T-helper 2 cell treated with Interferon-gamma antibody and Interleukin-4, amounts not matched to agents 5 μg/mL and 100 μg/mL, for 36 hours (primary cell): ENCODE measurements at places on chromosomes 12 and 14.
A peak's percentile ranks its signal among the peaks of the same experiment; 100 is the strongest.

- no peak overlapping the region for H3K27ac ChIP-seq
- peaks cover 21% of the 10 kb centered on the region for H3K27me3 ChIP-seq
- peaks cover 12% of the 10 kb centered on the region for H3K4me1 ChIP-seq
- H3K36me3 ChIP-seq, result peaks cover 48% of the 10 kb centered on the region
- DNase-seq, result no peak
Observed at GRCh38 chr12:6819106-6820030, 2.3 kb upstream of the GPR162 start.

GRCh38 chr12:130965668-130966067 is 12.0 kb downstream of the ADGRD1 start:
- H3K27ac ChIP-seq, result no peak overlapping the region
- no peaks in the 10 kb centered on the region for H3K4me1 ChIP-seq
- no peak for DNase-seq
- H3K4me3 ChIP-seq, result no peak overlapping the region
- H3K36me3 ChIP-seq, result no peaks in the 10 kb centered on the region

- no peak overlapping the region for H3K4me3 ChIP-seq
Observed at GRCh38 chr12:106498056-106498455, 84.7 kb upstream of the RFX4 start.

DNA sequence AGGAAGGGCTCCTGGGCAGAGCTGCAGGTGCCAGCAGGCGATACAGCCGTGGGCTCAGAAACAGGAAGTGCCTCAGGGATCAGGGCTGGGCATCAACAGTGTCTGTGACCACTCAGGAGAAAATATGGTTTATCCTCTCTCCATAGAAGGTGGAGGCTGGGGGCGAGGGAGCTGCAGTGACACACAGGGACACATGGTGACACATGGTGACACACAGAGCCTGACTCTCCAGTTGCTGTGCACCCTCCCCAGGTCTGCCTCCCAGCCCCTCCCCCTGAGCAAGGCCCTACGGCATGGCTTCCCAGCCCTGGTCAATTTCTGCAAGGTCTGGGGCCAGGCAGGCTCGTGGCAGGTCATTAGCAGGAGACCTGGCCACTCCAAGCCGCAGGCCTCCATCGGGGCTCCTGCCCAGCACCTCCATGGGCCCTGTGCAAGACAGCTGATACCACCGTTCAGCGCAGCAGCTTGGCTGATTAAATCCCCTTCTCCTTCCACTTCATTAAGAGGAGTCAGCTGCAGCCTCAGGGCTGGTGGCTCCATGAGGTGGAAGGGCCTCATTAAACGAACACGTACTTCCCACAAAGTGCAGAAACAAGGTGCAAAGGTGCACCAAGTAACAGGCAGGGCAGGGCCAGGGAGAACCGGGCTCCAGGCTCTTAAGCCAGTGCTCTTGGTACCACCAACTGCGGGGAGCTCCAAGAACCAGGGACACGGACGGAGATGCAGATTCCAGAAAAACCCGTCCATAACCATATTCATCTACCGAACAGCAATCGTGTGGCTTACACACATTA is 60.7 kb downstream of the CCNK start:
- H3K27me3 ChIP-seq, result no peaks in the 10 kb centered on the region
- no peak overlapping the region for H3K27ac ChIP-seq
- H3K36me3 ChIP-seq, result no peaks in the 10 kb centered on the region
- H3K4me1 ChIP-seq, result no peaks in the 10 kb centered on the region
- H3K4me3 ChIP-seq, result no peak overlapping the region

DNA sequence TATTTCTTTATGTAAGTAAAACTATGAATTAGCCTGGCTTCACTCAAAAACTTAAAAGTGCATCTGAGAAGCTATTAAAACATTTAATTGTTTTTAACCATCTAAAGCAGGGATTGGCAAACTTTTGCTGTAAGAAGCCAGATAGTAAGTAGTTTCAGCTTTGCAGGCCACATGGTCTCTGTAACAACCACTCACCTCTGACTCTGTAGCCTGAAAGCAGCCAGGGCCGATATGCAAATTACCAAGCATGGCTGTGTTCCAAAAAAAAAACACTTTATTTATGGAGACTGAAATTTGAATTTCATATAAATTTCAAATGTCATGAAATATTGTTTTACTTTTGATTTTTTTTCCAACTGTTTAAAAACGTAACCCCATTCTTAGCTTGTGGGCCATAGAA is 95.3 kb downstream of the CIT start:
- no peak overlapping the region for H3K27ac ChIP-seq
- H3K4me3 ChIP-seq, result no peak overlapping the region
- H3K4me1 ChIP-seq, result peaks cover 8% of the 10 kb centered on the region
- peaks cover 53% of the 10 kb centered on the region for H3K36me3 ChIP-seq
- DNase-seq, result no peak

GRCh38 chr12:3554371-3555115 is 63.5 kb downstream of the PRMT8 start:
- no peaks in the 10 kb centered on the region for H3K36me3 ChIP-seq
- H3K27ac ChIP-seq, result no peak overlapping the region
- DNase-seq, result no peak
- no peak overlapping the region for H3K4me3 ChIP-seq
- peaks cover 15% of the 10 kb centered on the region for H3K27me3 ChIP-seq

GRCh38 chr14:101474563-101475455 is 86.5 kb upstream of the DIO3 start:
- no peaks in the 10 kb centered on the region for H3K27me3 ChIP-seq
- H3K36me3 ChIP-seq, result no peaks in the 10 kb centered on the region
- no peak for DNase-seq

GRCh38 chr14:103848175-103849077 is 1.1 kb upstream of the PPP1R13B start:
- no peaks in the 10 kb centered on the region for H3K36me3 ChIP-seq
- H3K27me3 ChIP-seq, result peaks cover 29% of the 10 kb centered on the region
- H3K4me3 ChIP-seq, result peak overlapping the region; percentile 56
- H3K4me1 ChIP-seq, result peaks cover 11% of the 10 kb centered on the region
- no peak for DNase-seq

DNA sequence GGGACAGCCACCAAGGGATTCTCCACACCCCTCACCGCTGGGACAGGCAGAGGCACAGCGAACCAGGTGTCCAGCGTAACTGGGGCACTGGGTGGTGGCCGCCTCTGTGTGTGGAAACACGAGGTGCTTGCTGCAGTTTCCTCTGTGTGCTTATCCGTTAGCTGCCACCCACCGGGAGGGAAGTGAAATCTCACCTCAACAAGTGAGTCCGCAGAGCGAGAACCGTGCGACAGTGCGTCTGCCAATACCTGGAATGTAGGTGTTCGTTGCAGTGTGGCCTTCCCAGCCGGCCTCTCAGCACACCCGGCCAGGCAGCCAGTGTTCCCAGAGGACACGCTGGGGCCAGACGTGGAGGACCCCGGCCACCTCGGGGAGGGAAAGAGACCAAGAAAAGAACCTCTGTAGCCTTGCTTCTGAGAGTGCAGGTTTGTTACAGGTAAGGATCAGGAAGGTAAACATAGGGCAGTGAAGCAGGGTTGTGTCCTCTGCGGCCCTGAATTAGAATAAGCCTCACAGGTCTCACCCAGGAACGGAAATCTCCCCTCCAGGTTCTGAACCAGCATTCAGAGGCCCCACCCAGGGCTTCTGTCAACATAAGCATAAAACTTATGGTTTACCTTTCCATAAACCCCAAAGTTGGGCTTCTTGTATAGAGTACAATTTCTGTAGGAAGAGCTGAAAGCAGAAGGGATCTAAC is 1.5 kb downstream of the BCL2L14 start:
- no peak for DNase-seq
- peaks cover 13% of the 10 kb centered on the region for H3K4me1 ChIP-seq
- no peaks in the 10 kb centered on the region for H3K36me3 ChIP-seq
- H3K27ac ChIP-seq, result peak overlapping the region; percentile 90
- no peaks in the 10 kb centered on the region for H3K27me3 ChIP-seq

DNA sequence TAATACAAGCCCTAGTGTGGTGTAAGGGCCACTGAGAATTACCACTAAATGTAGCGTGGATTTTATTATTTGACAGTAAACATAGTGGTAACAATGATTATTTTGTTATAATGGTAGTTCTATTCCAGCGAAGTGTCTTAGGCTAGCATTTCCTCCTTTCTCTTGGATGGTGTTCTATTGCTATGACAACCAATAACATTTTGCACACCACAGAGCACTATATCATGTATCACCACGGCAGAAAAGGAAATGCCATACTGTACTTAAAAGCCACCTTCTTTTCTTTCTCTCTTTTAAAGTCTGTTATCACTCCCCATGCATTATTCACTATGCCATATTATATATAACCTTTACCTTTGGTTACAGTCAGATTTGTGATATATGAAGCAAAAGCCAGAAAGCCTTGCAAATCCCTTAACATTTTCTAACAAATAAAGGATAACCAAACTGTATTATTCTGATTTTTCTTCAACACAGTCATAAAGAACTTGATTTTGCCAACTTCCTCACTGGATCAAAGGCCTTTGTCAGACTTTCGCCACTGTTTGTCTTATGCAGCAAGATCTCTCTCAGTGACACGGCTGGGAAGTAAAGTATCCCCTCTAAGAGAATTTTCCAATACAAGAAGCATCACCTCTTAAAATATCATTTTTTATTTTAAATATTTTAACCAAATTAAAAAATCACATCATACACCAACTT is 195.8 kb downstream of the FOXN3 start:
- H3K4me1 ChIP-seq, result peaks cover 23% of the 10 kb centered on the region
- no peak for DNase-seq
- peak overlapping the region; percentile 50 for H3K27ac ChIP-seq
- H3K27me3 ChIP-seq, result no peaks in the 10 kb centered on the region

- H3K27ac ChIP-seq, result peak overlapping the region; percentile 82
- no peaks in the 10 kb centered on the region for H3K27me3 ChIP-seq
- H3K4me3 ChIP-seq, result peak overlapping the region; percentile 79
Observed at GRCh38 chr12:47192051-47192450, 112.3 kb upstream of the AMIGO2 start.

DNA sequence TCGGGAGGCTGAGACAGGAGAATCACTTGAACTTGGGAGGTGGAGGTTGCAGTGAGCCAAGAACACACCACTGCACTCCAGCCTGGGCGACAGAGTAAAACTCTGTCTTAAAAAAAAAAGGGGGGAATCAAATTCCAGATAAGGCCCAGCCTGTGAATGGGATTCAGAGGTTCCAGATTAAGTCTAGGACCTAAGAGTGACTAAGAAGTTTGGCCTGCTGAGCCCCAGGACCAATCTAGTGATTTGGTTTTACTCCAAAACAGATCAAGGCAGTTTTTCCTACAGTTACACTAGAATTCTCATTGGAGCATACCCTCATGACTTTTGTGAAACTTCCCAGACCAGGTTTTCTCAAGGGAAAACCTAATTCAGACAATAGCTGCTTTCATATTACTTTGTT is 22.8 kb downstream of the EXOC5 start:
- H3K27ac ChIP-seq, result no peak overlapping the region
- no peak for DNase-seq
- no peaks in the 10 kb centered on the region for H3K27me3 ChIP-seq
- H3K4me1 ChIP-seq, result no peaks in the 10 kb centered on the region
- no peak overlapping the region for H3K4me3 ChIP-seq
- peaks cover 10% of the 10 kb centered on the region for H3K36me3 ChIP-seq

DNA sequence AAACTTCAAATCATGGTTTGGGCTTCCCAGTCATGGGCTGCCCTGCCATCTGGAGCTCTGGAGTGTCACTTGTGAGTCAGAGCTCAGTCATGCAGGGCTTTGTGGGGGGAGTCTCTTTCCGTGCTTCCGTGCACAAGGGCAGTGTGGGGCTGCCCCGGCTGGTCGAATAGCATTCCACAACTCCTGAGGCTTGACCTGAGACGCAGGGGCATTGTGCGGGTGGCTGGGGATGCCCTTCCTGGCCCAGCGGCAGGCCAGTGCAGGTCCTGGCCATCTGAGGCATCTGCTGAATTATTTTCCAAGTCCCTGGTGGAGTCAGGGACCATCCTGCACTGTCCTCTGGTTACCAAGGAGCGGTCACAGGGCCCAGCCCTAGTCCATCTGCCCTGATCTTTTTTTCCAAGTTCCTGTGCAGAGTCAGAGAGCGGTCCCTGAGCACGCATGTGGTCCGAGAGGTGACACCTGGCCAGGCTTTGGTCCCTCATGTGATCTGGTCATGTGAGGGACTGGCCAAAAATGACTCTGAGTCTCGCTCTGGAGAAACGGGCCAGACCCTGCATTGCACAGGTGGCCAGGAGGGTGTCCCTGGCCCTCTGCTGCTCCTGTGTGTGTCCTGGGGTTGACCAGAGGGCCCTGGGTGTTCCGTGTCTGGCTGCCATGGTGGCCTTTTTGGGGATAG is 167.0 kb upstream of the ALG10B start:
- no peaks in the 10 kb centered on the region for H3K27me3 ChIP-seq
- H3K36me3 ChIP-seq, result no peaks in the 10 kb centered on the region
- no peak overlapping the region for H3K4me3 ChIP-seq
- no peak overlapping the region for H3K27ac ChIP-seq

- peaks cover 6% of the 10 kb centered on the region for H3K27me3 ChIP-seq
- H3K36me3 ChIP-seq, result peaks cover 8% of the 10 kb centered on the region
- DNase-seq, result no peak
- peaks cover 5% of the 10 kb centered on the region for H3K4me1 ChIP-seq
- H3K4me3 ChIP-seq, result no peak overlapping the region
- no peak overlapping the region for H3K27ac ChIP-seq
Observed at GRCh38 chr14:70803321-70804310, 5.7 kb downstream of the MAP3K9 start.

DNA sequence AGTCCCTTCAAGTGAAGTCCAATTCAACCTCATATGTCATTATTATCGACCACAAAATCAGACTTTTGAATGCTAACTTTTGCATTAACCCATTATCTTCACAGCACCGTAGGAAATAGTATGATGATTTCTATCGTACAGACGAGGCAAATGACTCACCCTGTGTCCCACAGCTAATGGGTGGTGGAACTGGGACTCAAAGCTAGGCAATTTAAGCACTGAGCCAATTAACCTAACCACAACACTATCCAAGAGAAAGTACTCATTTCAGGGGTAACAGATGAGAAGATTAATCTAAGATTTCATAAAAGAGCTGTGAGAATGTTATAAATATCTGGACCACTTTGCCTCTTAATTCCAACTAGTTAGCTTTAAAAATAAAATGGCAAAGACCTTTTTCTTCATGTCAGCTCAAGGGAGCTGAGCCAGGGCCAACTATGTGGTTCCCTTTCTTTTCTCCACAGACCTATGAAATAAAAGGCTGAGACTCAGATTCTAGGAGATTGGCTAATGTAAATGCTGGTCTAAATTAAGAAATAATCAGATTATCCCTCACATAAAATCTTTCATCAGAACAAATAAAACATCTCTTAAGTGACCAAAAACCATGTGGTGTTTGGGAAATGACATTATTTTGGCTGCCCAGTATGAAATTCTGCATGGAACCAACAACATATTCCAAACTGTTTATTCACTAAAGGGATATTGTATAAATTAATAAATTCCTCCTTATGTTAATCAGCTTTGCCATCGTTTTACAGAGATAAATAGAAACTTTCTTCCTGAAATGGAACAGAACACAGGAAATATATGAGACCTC is 4.9 kb downstream of the PTGER2 start:
- H3K4me1 ChIP-seq, result peaks cover 52% of the 10 kb centered on the region
- H3K27me3 ChIP-seq, result no peaks in the 10 kb centered on the region
- H3K36me3 ChIP-seq, result peaks cover 94% of the 10 kb centered on the region
- peak overlapping the region; percentile 98 for H3K4me3 ChIP-seq
- H3K27ac ChIP-seq, result peak overlapping the region; percentile 91
- DNase-seq, result peak; percentile 52
